Kidney epithelial cell (primary cell): ENCODE measurements at places on chromosomes 12 and 14.

DNA sequence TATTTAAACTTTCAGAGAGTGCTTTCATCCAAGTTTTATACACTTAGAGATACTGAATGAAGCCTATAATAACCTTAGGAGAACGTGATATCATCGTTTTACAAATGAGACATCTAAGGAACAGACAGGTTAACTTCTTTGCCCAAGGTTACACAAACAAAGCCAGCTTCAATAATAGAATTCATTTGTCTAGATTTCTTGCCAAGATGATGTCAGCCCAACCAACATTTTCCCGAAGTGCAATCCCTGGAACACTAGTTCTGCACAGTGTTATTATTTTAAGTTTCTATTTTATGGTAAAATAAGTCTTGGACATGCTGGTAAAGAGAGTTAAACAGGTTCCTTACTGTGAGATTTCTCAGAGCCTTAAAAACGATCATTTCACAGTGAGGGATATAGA is 174.6 kb downstream of the SLC25A21 start:
- DNase-seq, result no peak

GRCh38 chr12:82425241-82425640 is 66.9 kb downstream of the METTL25 start:
- no peak for DNase-seq

DNA sequence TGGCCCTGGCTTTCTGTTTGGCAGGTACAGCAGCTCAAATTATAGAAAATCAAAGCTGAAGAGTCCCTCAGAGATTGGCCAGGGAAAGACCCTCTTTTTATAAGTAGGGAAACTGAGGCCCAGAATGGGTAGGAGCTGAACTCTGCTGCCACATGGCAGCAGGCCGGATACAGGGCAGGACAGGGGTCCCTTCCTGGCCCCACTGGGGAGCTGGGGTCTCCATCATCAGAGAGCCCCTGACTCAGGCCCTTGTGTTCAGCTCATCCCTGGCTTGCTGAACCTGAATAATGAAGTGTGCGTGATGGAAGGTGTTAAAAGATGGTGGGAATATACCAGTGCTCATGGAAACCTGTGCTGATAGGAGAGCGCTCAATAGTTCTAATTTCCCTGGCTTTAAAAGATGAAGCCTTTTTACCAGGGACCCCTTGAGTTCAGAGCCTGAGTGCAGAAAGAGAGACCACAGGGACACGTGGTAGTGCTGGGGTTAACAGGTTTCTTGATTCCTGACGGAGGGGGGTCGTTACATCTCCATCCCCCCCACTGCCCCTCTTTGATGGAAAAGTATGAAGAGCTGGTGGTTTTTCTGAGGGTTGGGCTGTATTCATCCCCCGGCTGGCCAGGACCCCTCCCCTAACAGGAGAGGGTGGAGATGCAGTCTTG is 4.4 kb downstream of the DLK1 start:
- no peak for DNase-seq

DNA sequence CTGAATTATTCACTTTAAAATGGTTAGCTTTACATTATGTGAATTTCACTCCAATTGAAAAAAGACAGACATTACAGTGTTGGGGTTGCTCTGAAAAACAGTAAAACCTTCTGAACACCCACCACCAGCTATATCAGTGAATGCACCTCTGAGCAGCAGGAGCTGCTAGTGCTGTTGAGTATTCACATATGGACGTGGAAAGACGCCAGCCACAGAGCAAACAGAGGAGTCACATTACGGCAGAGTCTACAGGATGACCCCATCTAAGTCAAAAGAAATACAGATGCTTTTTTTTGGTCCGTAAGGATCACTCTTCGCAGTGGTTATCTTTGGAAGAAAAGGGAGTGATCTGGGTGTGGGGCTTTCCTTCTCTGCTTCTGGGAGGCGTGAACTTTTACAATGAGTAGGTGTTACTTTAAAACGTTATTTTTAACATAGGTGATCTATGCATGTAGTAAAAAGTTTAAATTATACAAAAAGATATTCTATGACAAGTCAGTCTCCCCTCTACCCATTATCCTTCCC is 4.5 kb downstream of the HVCN1 start:
- no peak for DNase-seq

GRCh38 chr12:51372021-51372420 is 19.2 kb downstream of the GALNT6 start:
- DNase-seq, result no peak

- DNase-seq, result no peak
These were observed 400.2 kb downstream of the TMEM121 start for GRCh38 chr14:105926373-105927095.

- DNase-seq, result peak; percentile 99
These were observed 36.3 kb downstream of the LIMA1 start for GRCh38 chr12:50246873-50247612.

DNA sequence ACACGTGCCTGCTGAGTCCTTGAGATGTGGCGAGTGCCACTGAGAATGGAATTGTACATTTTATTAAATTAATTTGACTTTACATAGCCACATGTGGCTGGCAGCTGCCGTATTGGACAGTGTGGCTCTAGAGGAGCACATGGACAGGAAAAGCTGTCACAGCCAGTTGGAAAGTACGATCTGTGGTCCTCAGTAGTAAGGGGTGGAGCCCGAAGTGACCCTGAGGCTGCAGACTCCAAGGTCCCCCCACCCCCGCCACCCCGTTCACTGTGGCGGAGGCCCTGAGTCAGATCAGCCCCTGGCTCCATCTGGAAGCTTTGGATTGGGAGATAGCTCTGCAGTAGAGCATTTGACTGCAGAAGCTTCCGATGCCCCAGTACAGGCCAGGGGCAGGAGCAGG is 25.8 kb upstream of the BEGAIN start:
- no peak for DNase-seq

DNA sequence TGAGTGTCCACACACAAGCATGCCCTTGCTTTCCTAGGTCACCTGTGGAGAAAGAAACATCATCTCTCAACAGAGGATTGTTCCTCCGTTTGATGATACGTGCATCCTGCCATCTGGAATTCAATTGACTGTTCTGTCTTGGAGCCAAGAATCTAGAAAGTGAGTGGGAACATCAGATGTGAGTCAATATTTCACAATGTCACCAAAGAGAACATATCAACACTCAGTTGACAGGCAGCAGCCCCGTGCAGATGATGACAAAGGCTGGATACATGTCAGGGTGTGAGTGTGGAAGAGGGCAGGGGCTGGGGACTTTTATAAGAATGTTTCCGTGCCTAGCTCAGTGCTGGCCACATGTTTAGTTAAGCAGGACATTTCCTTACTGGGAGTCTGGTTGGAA is 76.1 kb downstream of the TBC1D30 start:
- no peak for DNase-seq

- no peak for DNase-seq
These were observed 385.8 kb downstream of the FLRT2 start for GRCh38 chr14:85915711-85916110.

- no peak for DNase-seq
These were observed 52.6 kb downstream of the DIP2B start for GRCh38 chr12:50557421-50557820.

DNA sequence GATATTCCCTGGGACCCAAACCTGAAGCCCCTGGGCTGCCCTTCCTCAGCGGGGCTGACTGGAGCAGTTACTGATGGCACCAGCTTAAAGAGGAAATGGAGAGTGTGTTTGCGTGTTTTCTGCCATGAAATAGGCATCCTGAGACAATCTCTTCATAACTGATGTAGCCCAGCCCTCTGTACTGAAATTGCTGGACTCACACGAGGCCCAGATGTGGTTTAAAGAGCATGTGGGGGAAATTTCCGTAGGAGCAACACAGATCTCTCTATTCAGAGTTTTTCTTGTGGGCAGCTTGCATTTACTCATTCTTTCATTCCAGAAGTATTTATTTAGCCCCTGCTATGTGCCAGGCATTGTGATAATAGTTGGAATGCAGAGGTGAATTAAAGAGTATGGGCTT is 782.1 kb upstream of the TBX3 start:
- no peak for DNase-seq

DNA sequence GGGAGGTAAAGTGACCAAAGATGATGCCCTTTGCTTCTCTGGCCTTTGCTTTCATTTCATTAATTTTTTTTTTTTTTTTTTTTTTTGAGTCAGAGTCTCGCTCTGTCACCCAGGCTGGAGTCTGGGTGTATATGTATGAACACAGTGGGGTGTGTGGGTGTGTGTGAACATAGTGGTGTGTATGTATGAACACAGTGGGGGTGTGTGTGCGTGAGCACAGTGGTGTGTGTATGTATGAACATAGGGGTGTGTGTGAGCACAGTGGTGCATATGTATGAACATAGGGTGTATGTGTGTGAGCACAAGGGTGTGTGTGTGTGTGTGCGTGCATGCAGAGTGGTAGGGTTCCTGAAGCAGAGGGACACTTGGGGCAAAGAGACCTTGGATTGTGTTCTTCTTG is 9.6 kb downstream of the KLC1 start:
- DNase-seq, result no peak
